ENCODE measurements at places on chromosomes 7 and 10. TPM values are rescaled to one million over a fixed set of nuclear protein-coding genes. Genes with fewer than 3 reads are reported as not detected.

GRCh38 chr7:139777133-139777891, 486 bp downstream of the HIPK2 start:
- peak; percentile 25 for DNase-seq

DNA sequence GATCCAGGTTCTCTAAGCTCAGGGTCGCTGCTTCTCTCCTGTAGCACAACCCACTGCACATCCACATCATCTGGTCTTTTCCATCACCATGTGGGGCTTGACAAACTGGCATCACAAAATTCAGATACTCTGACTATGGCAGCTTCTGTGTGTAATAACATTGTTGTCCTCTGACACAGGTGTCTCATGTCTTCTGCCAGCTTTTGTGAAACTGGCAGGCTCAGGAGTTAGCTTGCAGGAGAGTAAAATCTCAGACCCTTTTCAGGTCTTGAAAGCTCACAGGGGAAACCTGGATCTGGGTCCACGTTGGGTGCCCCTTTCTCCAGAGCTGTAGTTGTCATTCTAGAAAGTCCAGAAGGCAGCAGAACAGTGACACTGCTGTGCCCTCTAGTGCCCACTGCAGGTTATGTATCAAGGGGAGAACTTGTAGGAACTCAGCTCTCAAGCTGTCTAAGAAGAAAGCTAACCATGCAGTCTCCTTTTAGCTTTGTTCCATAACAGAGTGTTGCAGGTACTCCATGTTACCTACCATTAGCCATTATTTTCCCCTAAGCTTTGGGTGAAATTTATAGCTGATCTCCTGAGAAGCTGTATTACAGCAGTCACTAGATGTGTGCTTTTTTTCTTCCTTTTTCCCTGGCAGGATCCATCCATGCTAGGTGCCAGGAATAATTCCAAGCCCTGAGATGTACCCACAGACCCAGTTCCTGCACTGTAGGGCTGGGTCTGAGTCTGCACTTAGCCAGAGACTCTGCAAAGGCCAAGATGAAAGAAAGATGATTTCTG, 102.7 kb downstream of the ZNF248 start:
- DNase-seq, result no peak

GRCh38 chr7:114310345-114311110, 104.1 kb upstream of the FOXP2 start:
- DNase-seq, result no peak

The TMEM236 gene
- total RNA-seq, result 0.51 TPM

The JAKMIP3 gene
- total RNA-seq, result 0.05 TPM

The OPN4 gene
- not detected for total RNA-seq

All from Calu3 (cell line).